CD4-positive, alpha-beta T cell treated with Interleukin-15 for 4 hours (primary cell): ENCODE measurements at places on chromosomes 1 and 21.

GRCh38 chr21:31671146-31671716 is 11.7 kb downstream of the SOD1 start:
- DNase-seq, result no peak

GRCh38 chr1:203557390-203557789 is 63.4 kb downstream of the OPTC start:
- DNase-seq, result no peak

- no peak for DNase-seq
These were observed 42.8 kb downstream of the RTCA start for GRCh38 chr1:100308777-100309176.

DNA sequence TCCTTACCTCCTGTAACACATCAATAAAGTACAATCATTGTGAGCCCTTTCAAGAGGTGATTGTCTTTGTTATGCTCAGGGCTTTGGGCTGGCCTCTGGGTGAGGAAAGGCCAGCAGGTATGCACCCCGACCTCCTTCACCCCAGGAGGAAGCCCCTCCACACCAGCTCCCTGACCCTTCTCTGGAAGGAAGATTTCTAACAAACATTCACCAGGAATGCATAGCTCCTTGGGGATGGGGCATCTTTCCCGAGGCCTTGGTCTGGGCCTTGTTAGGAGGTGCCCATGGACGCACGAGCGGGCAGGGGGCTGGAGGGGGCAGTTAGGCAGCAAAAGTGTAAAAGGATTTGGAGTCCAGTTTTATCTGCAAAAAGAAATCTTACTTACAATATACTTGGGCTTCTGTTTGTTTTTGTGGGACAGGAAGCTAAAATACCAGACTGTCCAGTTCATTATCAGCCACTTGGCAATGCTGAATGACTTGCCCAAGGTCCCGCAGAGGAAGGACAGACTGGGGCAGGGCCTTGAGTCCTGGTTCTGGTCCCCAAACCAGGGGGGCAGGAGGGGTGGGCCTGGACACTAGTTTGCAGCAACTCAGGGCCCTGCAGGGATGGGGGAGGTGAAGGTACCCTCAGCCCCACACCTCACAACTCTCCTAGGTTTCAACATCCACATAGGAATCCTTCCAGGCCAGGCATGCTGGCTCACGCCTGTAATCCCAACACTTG is 10.1 kb downstream of the ZC3H12A start:
- DNase-seq, result no peak

DNA sequence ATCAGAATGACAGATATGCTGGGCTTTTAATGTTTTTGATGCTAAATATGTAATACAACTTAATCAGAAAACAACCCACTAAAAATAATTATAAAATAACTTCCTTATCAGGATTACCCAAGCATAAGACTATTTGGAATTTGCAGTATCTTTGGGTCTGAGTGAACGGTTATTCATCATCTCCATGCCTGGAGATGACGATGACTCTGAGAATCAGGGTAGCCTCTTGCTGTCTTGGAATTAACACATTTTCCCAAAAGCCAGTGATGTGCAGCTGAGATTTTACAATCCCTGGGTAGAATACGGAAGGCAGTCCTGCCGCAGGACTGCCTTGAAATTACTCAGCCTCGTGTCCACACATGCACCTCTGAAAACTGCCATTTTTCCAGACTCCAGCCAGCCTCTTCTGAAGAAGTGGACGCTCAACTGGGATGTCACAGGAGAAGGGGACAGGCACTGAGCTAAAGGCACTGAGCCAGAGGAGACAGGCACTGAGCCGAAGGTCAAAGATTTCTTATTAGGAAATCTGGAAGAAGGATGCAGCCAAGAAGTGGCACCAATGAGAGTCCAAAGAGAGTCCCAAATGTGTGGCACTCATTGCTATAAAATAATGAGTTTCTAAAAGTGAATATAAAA is 85.5 kb downstream of the PGBD5 start:
- no peak for DNase-seq
